Activated naive CD4-positive, alpha-beta T cell treated with anti-CD3 and anti-CD28 coated beads, Interleukin-2, amount 50 U/mL, for 16 hours (primary cell): ENCODE measurements at places on chromosomes 16 and 17.

DNA sequence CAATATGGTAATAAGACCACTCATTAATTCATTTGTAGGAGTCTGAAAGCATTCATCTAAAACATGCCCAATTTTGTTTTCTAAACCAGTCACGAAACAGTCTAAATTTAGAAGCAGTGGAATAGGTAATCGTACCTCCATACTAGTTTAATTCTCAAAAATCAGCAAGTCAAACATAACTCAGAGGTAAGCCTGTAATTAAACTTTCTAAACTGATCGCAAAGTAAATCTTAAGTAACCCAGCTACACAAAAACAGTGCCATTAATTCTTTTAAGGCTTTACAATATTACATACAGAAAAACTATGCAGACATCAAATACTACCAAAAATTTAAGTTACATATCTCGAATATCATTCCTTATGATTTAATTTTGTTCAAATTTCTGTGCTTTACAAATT is 31.4 kb downstream of the YWHAE start:
- no peak for DNase-seq

GRCh38 chr17:29195465-29196081 is 15.4 kb upstream of the MYO18A start:
- DNase-seq: no peak

GRCh38 chr17:10804546-10804945 is 647 bp upstream of the TMEM238L start:
- no peak for DNase-seq

DNA sequence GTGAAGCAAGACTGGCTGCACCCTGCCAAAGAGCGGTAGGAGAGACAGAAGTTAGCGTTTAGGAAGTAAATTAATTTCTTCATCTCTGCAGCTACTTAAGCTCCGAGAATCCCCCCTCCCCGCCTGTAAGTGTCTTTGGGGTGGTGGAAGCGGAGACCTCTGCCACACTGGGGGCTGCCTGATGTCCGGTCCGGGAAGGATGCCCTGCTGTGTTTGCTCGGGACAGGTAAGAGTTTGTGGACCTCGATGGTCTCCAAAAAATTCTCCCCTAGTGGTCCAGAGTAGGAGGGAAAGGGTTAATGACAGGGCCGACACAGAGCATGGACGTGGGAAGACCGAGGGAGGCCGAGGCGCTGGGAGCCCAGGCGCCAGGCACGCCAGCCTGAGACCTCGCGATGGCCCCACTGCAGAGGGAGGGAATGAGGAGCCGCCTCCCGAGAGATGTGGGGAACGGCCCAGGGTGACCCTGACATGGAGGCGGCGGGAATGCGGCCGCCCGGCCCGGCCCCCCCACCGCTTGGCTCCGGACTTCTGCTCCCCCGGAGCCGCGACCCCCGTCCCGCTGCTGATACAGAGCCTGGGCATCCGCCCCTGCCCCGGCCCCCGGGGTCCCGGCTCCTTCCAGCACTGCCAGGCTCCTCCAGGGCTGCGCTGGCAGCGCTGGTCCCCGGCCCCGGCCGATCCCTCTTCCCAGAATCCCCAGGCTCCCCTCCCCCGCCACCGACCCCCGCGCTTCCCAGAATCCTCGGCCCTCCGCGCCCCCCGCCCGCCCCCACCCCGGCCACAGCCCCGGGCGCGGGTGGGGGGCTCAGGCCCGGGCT is 680 bp downstream of the ZNF629 start:
- no peak for DNase-seq

- no peak for DNase-seq
These were observed 11.7 kb upstream of the SLC47A2 start for GRCh38 chr17:19728084-19728495.

DNA sequence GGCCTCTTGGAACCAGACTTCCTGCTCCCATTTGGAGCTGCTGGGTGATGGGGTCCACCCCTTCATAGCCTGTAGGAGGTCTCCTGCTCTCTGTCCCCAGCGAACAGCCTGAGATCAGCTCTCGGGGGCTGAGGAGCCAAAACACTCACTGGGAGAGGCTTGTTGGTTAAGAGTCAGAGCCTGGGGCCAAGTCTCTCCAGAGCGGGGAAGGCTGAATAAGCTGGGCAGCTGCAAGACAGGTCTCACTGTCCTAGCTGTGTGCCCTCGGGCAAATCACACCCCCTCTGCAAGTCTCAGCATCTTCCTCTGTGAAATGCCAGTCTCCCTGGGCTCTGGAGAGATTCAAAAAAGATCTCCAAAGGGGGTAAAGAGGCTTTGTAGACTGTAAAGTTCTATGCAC is 174.6 kb downstream of the WSCD1 start:
- no peak for DNase-seq
